ENCODE measurements at places on chromosomes 2 and 18. TPM values are rescaled to one million over a fixed set of nuclear protein-coding genes. Genes with fewer than 3 reads are reported as not detected.
A peak's percentile ranks its signal among the peaks of the same experiment; 100 is the strongest.

CCDC102B gene
- total RNA-seq: 4.9 TPM

CDK15 gene
- total RNA-seq: 0.16 TPM

GDF7 gene
- 0.06 TPM for total RNA-seq

TUBA4B gene
- not detected for total RNA-seq

PSME4 gene
- total RNA-seq: 107 TPM

GKN1 gene
- not detected for total RNA-seq

GRCh38 chr2:63023444-63023843, 27.2 kb upstream of the OTX1 start:
- peak; percentile 76 for DNase-seq

DNA sequence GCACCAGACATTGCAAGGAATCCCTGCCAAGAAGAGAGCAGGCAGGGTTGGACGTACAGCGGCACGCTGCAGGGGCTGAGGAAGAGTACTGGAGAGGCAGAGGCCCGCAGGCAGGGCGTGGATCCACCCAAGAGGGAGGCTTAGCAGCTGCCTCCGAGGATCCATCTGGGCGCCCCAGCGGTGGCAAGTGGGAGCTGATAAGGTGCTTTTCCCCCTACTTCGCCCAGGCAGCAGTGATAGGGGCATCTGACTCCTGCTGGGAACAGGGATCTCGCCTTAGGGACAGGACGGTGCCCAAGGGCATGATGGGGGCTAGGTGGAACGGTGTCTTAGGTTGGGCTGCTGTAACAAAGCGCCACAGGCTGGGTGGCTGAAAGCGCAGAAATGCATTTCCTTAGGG, 67.4 kb upstream of the HS6ST1 start:
- DNase-seq: no peak

DNA sequence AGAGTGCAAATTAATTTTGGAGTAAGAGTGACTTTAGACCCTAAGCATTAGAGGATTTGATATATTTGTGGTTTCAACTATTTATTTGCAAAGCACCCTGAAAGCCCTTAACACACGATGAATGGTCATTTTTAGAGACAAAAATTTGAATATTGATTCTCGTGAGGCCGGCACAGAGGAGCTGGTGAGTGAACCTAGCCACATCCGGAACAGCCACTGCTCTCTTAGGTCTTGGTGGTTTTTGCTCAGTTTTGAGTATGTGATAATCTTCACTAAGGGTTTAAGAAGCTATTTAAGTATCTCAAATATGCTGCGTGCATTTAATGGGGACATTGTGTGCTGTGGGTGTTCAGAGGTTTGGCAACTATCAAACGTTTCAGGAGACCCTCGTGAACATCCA, 204.8 kb downstream of the TSN start:
- no peak for DNase-seq

GRCh38 chr18:45774065-45774521, 50.1 kb downstream of the SLC14A1 start:
- no peak for DNase-seq

DNA sequence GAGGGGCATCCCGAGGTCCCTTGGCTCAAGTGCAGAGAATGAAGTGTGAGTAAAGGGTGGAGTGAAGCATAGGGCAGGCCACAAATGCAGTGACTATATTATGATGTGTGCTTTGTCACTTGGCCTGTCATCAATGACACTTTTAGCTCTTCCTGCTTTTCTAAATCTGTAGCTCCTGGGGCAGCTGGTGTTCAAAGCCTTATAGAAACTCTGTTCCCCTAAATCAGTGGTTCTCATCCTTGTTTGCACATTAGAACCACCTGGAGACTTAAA, 135.6 kb upstream of the LGALSL start:
- no peak for DNase-seq

GRCh38 chr2:134677856-134678756, 40.7 kb downstream of the TMEM163 start:
- no peak for DNase-seq

- no peak for DNase-seq
These were observed 95.1 kb downstream of the BAZ2B start for GRCh38 chr2:159521272-159521671.

GRCh38 chr2:36650031-36650829, 46.3 kb upstream of the VIT start:
- peak; percentile 80 for DNase-seq

GRCh38 chr2:51014759-51015158, 17.2 kb downstream of the NRXN1 start:
- no peak for DNase-seq

GRCh38 chr2:161905389-161906046, 168.5 kb downstream of the DPP4 start:
- no peak for DNase-seq

DNA sequence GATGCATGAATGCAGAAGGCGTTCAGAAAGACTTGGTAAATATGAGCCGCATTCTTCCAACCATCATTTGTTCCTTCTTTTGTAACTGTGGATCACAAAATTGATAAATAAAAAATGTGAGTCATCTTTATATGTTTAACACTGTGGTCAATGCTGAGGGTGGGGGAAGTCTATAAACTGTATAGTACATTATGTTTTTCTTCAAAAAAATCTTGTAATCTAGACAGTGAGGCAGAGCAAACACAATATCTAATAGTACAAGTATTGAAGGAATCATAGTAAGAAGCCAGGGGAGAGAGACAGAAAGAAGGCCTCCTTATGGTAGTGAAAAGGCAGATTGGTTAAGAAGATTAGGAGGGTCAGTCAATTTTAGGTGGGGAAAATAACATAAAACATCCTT, 30.7 kb upstream of the CALCRL start:
- no peak for DNase-seq

DNA sequence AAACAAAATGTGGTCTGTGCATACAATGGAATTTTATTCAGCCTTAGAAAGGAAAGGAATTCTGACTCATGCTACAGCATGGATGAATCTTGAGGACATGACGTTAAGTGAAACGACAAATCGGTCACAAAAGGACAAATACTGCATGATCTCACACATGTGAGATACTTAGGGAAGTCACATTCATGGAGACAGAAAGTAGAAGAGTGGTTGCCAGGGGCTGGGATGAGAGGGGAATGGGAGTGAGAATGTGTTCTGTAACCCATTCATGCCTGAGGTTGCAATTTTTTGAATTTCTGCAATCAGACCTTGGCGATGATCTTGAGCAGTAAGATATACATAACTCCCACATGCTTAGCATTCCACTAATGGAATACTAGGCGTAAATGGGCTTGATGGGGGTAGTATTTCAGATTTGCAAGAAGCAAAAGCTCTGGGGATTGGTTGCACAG, 22.0 kb downstream of the FHL2 start:
- no peak for DNase-seq

GRCh38 chr2:10978090-10978670, 66.4 kb downstream of the KCNF1 start:
- no peak for DNase-seq

DNA sequence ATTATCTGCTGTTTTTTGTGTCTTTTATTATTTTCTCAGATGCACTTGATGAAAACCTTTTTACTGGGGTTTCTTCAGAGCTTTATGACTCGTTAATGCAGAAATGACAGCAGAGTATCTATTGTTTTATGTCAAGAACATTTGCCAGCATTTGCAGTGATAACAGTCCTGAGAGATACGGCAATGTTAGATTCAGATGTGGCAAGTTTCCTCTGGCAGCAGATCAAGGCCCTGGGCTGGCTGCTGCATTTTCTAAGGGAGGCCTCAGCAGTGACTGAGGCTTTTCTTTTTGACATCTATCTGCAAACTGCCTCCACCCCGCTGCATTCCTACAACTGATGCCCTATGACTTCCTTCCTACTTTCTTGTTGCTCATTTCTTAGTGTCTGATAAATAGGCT, 40.2 kb downstream of the EFEMP1 start:
- no peak for DNase-seq

GRCh38 chr2:132279930-132280615, 118.3 kb upstream of the ANKRD30BL start:
- DNase-seq: peak; percentile 12
